Brain microvascular endothelial cell (primary cell): ENCODE measurements at places on chromosomes 3 and 15.

DNA sequence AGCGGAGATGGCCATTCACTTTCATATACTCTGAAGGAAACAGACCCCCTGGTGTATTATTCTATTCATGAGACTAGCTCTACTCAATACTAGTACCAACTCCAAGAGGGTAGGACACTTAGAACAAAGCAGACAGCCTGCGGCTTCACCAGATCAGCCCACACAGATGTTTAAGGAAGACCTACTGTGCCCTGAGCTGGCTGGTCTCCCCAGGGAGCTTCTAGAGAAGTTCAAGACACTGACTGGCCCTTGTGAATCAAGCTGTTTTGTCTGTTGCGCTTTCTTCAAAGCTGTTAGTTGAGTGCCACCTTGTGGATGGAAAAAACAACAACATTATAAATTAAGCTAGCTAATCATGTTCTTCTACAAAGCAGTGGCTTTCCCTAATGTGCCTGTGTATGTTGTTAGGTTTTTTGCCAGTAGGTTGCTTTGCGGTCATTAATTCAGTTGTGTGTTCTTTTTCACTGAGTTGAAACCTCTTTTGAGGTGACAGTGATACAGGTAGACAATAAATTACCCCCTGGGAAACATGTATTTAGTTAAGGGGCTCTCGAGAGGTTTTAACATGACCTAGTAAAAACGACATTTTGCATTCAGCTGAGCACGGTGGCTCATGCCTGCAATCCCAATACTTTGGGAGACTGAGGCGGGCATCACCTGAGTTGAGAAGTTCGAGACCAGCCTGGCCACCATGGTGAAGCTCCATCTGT lies 64.2 kb upstream of the MYZAP start:
- peak; percentile 79 for DNase-seq

DNA sequence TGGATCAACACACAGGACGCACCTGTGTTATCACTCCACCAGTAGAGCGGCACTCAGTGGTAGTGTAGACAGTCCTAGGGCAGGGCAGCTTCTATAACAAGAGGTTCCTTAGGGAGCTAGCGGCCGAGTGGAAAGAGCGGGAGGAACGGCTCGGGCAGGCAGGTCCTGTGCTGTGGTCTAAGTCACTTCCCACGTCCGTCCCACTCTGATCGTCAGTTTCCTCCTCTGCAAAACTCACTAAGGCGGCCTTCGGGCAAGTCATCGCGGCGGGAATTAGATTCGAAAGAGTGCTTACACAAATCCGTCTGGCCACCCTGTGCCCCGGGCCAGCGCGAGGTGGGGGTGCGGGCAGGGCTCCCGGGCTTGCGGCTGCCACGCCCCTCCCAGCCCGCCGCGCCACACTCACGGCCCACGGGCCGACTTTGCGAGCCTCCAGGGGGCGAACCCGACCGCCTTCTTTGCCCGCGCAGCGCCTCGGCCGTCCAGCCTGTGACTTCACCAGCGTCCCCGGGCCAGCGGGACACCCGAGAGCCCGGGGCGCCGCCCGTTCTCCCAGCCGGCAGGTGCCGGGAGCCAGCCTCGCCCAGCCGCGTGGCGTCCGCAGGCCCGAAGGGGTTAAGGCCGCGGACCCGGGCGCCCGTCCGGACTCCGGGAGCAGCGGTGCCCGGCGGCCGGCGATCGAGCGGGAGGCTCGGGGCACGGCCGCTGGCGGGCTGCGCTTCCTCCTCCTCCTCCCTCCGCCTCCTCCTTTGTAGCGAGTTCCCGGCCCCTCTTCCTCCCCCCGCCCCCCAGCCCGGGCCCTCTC lies 416 bp upstream of the CORO2B start:
- DNase-seq, result peak; percentile 14

- no peak for DNase-seq
Measured at GRCh38 chr15:83112956-83113299, 5.5 kb downstream of the TM6SF1 start.

- no peak for DNase-seq
Measured at GRCh38 chr15:59931646-59932261, 72.4 kb upstream of the FOXB1 start.

DNA sequence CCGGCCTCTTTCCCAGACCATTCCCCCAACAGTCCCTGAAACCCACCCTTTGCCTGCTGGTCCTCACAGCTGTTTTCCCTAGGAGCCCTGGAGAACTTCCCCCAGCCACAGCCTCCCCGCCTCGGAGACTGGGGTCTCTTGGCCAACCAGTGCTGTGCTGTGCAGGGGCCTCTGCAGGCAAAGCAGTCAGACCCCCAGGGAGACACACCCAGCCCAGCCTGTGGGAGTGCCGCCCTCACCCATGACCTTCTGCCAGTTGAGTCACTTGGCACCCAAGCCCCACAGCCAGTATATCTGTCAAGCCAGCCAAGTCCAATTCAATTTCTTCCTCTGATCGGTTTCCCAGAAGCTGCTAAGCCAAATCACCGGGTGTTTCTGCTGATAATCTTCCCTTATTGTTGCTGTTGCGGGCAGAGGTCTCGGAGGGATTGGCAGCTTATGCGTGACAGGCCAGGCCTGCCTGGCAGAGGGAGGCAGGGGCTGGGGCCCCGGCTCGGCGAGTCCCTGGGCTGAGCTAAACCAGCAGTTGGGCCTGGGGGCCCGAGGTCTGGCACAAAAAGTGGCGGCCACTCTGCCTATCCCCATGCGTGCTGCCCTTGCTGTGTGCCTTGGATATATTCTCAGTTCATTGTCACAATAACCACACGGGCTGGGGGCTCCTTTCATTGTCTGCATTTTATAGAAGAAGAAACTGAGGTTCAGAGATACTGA lies 65.6 kb upstream of the SLC6A1 start:
- no peak for DNase-seq

DNA sequence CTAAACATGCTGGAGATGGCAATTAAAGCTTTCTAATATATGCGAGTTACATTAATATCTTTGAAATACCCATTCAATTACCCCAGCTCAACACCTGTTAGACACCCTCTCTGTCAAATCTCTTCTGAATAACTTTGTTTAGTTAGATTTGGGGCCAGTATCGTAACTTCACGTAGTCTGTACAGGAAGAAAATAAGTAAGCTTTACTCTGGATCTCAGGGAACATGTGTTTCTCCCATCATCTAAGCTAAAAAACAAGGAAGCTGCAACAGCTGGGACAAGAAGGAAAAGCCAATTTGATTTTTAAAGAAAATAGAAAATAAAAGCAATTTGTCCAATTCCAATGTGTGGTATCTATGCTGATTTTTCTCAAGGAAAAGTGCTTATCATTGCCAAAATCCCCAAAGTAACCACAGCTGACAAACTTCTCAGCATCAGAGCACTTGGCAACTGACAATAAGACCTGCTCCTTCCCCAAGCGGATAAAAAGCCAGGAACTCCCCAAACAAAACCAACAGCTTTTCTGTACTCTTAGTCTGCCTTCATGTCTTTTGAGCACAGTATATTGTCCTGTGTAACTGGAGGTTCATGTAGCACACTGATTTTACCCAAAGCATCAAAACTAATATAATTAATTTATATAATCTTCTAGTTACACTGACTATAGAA lies 279.1 kb downstream of the ZBTB20 start:
- DNase-seq, result no peak

DNA sequence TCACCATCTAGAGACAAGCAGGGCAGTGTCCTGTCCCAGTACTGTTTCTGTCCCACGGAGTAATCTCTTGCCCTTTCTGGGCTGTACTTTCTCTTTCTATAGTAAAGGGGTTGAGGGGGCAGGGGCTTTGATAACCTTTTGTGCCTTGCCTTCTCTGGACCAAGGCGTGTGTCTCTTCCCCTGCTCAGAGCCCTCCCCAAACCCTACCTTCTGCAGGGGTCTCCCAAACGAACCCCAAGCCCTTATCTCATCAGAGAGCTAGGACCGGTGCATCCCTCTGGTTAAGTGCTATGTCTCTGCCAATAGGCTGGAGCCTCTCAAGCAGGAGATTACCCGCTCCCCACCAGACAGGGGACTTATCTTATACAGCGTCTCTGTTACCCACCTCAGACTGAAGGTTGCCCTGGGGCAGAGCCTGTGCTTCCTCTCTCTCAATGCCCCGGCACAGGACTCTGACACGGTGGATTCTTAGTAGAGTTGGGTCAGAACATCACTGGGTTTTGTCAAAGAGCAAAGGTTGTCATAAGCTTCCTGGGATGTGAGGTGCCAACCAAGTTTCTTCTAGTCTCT lies 2.9 kb downstream of the PLEKHO2 start:
- no peak for DNase-seq

- no peak for DNase-seq
Measured at GRCh38 chr3:148202386-148202785, 495.3 kb upstream of the AGTR1 start.

GRCh38 chr3:110062716-110063115 lies 725.4 kb upstream of the DPPA4 start:
- no peak for DNase-seq

GRCh38 chr3:44079916-44080315 lies 161.8 kb upstream of the TOPAZ1 start:
- no peak for DNase-seq
